OCI-M1 (cell line): ENCODE measurements at places on chromosomes 1 and 21.

DNA sequence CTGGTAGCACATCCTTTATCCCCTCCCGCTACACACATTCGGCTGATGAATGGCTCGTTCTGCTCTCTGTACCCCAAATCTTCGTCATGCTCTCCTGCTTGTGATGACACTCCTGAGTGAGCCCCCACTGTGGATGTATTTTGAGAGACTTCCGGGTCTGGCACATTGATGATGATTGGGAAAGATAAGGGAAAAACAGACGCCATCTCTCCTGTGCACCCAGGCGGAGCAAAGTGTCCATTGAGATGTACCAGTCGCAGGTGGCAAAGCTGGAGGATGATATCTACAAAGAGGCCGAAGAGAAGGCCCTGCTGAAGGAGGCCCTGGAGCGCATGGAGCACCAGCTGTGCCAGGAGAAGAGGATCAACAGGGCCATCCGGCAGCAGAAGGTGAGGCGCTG, 27.9 kb upstream of the EFHD2 start:
- DNase-seq, result no peak

DNA sequence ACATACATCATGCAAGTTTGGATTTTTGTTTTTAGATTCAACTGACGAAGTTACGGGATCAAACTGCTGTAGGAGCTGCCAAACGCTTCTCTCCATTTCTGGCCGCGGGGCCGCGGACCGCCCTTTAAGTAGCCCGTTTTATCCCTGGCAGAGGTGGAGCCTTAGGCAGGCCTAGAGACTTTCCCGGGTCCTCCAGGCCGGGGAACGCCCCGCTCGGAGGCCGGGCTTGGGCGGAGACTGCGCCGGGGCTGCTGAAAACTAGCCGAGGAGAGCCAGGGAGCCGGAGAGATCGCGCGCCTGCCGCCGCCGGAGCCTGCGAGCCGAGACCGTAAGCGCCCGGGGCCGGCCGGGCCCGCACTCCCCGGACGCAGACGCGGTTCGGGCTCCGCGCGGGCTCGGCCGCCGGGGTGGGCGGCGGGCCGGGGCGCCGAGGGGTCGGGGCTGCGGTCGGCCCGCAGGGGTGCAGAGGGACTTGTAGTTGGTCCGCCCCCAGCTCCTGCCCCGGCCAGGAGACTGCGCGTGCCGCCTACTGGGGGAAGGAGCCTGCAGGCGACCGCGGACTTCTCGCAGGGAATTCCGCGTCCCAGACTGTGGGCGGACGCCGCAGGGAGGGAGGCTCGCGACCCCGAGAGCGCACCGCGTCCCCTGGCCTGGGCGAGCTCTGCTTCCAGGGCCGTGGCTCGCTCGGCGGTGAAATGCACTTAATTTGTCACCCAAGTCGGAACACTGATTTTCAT, at the start of gene EPHX1:
Gene EPHX1, plus strand, starts transcription at position 283 of the 737 bp plus-strand sequence. CDS start 18,606 bp downstream, outside the sequence.
- DNase-seq, result peak; percentile 90

DNA sequence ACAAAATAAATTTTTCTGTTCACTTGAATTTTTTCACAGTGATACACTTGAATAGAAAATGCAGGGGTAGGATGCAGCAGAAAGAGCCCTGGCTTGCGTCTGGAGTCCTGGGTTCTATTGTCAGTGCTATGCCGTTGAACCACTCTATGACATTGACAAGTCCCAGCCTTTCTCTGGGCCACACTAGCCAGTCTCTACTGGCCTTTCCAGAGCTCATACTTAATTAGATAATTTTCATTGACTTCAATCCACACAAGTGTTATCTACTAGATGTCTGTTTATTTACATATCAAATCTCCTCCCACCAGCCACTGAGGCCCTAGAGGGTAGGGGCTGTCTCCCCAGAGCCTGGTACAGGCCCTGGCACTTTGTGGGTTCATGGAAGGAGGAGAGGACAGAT, 15.5 kb upstream of the CELA3B start:
- DNase-seq, result no peak

DNA sequence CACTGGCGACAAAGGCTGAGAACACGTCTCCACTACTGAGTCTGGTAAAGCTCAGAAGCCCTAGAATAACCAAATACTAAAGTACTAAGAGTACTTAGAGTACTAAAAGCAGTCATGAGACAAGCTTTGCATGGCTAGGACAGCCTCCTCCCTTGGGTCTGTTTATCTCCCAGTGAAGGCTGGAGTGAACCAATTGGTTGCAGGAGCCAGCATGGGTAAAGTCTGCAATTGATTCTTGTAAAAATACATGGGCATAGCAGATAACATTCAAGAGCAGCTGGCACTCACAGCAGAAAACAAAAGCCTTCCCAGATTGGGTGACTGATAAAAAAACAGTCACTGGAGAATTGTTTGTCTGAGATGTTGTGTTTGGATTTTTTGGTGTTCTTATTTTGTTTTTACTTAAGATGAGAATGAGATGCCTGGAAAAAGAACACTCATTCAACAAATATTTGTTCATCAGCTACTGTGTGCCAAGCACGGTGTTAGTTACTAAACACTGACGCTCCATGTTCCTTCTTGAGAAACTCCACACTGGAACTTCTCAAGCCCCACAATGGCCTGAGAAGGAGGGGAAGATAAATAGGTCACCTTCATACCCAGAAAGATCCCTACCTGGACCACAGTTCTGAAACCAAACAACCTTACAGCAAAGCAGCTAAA, 3.7 kb downstream of the IRF6 start:
- DNase-seq, result peak; percentile 61

- DNase-seq, result no peak
Measured at GRCh38 chr1:234535763-234536515, 57.0 kb upstream of the TARBP1 start.

DNA sequence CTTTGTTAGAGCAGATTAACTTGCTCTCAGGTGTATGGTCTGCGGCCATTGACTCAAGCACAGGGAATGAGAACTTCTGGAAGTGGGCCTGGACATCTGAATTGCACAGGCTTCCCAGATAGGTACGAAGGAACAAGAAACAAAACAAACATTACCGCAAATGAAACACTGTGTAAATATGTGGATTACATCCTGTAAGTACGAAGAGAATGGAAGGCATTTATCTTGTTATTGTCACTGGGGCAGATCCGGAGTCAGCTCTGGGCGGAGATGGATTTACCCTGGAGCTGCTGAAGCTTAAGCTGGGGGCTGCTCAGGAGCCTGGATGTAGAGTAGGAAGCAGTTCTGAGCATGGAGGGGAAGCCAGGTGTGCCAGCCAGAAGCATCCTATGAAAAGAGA, 6.8 kb downstream of the HES2 start:
- DNase-seq, result no peak

DNA sequence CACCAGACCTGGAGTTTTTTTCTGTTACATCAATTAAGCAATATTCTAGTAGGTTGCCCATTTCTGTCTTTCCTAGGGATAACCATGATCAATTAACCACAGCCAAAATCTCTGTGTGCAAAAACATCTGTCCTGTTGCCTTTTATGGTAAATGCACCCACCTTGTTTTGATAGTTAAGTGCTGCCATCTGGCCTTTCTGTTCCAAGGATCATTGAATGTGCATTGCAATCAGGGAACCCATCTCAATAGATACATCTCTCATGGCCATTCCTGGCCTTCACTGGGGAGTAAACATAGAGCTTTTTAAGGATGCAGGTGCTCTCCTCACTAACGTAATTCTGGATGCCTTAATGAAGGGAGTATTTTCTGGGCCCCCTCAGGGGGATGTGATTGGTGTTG, 111.8 kb upstream of the KIAA1614 start:
- DNase-seq, result no peak

GRCh38 chr1:156740237-156740740, 599 bp downstream of the MRPL24 start:
- DNase-seq, result no peak

DNA sequence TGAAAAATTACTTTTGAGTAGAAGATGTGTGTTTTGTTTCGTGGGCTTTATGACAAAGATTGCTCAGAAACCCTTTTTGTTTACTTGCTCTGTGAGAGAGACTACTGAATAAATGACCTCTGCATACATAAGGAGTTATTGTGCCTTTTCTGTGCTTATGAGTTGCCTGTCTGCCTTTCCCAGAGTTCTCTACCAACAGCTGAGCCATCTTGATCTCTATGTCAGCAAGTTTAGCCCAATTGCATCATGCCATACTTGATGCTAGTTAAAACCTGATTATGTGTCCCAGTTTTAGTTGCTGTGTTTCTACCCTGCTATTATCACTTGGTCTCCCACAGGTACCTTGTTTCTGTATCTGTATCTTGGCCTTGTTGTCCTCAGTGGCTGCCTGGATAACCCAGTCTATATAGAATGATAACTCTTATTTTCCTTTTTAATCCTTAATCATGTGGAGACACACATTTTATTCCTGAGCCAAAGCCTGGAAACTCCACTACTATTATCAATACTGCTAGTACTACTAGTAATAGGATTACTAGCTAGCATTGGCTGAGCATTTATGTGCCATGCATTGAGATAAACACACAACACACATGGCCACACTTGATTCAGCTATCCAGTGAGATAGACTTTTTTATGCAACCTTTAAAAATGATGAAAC, 28.7 kb upstream of the GNG12 start:
- DNase-seq, result peak; percentile 48

DNA sequence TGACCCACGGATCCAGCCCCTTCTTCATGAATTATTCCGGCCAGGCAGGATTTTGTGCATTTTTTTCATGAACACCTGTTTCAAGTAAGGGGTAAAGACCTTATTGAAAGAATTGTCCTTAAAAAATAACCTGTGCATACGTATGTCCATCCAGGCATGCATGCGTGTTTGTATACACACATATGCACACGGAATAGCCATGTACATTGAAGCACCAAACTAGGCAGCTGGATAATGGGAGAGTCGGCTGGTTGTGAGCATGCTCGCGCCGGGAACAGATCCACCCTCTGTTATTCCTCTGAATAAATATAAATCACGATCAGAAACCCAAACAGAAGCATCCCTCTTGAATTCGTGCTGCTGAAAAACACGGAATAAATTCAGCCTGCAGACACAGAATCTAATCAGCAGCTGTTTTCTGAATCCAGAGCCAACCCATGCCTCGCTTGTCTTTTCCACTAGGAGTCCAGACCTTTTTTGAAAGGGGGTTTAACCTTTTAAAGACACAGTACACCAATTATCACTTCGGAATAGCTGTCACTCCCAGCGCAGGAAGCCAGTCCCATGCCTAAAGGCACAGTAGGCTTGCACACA, at the start of gene HIVEP3:
Gene HIVEP3, minus strand, starts transcription at position 473 of the 594 bp plus-strand sequence.
- DNase-seq, result no peak

GRCh38 chr1:226498640-226499008, 49.9 kb upstream of the STUM start:
- DNase-seq, result no peak

GRCh38 chr1:165928075-165928731, 100.8 kb downstream of the UCK2 start:
- peak; percentile 76 for DNase-seq

GRCh38 chr1:153404086-153404635, 12.2 kb upstream of the S100A7A start:
- no peak for DNase-seq

- no peak for DNase-seq
Measured at GRCh38 chr1:91925644-91926435, 23.4 kb upstream of the BRDT start.

GRCh38 chr1:247387096-247387495, 28.9 kb upstream of the NLRP3 start:
- no peak for DNase-seq

DNA sequence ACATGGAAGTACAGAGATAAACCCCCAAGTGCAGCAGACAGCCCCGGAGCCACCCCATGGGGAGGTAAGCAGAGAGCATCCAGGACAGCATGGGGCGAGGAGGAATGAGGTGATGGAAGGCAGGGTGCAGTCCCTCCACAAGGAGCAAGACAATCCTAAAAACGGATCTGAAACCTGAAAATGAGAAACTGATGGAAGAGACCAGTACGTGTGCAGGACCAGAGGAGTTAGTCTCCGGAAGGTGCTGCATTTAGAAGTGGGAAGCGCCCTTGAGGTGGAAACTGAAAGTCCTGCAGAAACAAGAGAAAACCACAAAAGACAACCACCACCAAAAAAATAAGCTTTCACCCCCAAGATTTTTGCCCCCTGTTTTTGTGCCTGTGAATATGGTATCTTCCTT, 17.4 kb upstream of the DDOST start:
- no peak for DNase-seq

GRCh38 chr1:21115098-21115760, 61.5 kb downstream of the EIF4G3 start:
- no peak for DNase-seq

GRCh38 chr21:25960402-25960801, 210.2 kb downstream of the APP start:
- DNase-seq, result no peak

GRCh38 chr1:74637296-74637695, 36.3 kb downstream of the ERICH3 start:
- no peak for DNase-seq

DNA sequence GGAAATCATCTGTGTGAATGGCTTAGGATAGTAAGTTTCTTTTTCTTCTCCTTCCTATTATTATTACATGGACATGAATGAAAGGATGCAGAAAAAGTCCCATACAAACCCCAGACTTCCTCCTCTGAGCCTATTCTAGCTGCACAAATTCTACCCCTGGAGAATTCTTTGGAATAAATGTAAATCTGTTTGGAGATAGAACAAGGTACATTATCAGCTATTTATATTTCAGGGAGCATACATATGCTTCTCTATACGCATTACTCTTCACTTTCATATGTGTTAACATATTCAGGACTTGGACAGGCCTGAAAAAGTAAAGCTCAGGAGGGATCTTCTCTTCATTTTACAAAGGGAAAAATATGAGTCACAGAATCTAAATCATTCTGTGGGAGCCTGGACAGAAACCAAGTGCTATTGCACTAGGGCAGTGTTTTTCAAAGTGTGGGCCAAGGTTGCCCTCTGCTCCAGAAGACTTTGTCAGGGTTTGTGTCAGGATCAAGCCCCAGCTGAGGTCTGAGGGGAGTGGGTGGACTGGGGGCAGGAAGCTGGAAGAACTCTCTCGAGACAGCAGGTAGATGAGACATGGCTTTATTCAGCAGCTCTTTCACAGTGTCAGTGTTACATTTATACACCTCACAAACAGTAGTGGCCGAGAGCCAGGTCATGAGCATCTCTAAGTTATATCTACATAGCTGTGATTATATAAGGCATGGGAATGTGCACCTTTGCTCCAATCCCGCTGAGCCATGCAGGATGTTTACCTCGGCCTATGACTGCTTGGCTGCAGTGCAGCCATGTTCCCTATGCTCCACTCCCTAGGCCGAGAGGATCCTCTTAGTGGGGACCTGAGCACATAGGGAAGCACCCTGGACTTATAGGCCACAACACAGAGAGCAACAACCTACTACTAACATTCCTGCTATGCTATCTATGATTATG, 114.3 kb downstream of the GDAP2 start:
- DNase-seq, result no peak

DNA sequence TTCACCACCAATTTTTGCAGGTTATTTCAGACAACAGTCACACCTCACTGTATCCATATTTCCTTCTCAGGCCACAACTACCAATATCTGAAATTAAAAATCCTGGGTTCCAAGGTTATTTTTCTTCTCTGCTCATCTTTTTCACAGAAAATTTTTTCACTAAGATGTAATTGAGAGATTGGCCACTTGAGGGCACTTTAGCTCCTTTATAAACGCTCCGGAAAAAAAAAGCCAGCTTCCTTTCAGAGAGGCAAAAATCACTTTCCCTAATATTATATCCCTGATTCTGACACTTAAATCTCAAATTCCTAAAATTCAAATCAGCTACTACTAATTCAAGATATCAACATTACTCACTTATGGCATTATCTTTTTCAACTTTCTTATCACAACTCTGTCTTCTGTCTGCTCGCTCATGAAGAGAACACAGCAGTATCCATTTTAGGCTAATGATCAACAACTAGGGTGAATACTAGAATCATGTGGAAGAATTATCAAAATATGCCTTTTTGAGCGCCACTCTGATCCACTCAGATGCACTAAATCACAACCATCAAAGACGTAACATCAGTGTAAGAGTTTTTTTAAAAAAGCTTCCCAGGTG, 101.4 kb upstream of the RGS1 start:
- peak; percentile 72 for DNase-seq
